ENCODE measurements at places on chromosomes 2 and 18. TPM values are rescaled to one million over a fixed set of nuclear protein-coding genes. Genes with fewer than 3 reads are reported as not detected.

The HSPD1 gene
- 144 TPM for total RNA-seq

The SCYGR4 gene
- not detected for total RNA-seq

- no peak for DNase-seq
Measured at GRCh38 chr18:58455314-58456188, 173.3 kb downstream of the ALPK2 start.

DNA sequence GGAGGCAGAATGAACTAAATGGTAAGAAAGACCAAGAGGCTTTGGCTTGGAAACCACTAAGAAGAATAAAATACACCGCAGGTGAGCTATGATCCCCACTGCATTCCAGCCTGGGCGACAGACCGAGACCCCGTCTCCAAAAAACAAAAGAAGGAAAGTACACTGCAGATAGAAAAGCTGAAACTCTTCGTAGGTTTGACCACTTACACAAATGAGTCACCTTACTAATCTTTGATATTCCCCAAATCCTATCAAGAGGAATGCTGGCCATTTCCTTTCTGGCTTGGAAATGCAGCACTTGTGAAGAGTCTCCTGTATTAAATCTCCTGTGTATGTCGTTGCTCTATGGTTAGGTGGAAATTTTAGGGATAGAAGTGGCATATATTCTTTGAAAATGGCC, 108.8 kb downstream of the MTCL1 start:
- peak; percentile 22 for DNase-seq

The RHBDD1 gene
- total RNA-seq, result 40.6 TPM

The CD8B2 gene
- total RNA-seq, result not detected

- DNase-seq, result no peak
Measured at GRCh38 chr2:29855924-29856639, 65.3 kb downstream of the ALK start.

DNA sequence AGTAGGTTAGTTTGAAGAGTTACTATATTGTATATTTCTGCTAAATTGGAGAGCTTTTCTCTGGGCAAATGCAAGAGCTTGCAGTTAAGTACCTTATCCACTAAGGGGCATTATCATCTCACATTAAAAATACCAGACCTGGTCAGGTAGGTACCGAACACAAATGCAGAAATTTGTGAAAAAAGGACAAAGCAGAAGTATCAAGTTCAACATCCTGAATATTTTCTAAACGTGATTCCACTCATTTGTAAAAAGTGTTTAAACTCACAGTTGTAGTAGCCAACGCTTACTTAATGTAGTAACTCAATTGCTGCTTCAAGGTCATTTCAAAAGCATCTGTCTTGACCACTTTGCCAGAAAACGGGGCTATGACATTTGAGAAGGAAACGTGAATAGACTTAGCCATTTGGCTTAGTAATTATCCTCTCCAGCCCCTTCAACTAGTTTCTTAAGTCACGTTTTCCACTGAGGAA, 52.1 kb downstream of the CYRIA start:
- no peak for DNase-seq

- no peak for DNase-seq
Measured at GRCh38 chr2:218849721-218850120, 9.9 kb upstream of the WNT6 start.

GRCh38 chr2:117940436-117940835, 73.4 kb downstream of the CCDC93 start:
- no peak for DNase-seq

- no peak for DNase-seq
Measured at GRCh38 chr2:64391424-64391823, 62.5 kb upstream of the LGALSL start.

DNA sequence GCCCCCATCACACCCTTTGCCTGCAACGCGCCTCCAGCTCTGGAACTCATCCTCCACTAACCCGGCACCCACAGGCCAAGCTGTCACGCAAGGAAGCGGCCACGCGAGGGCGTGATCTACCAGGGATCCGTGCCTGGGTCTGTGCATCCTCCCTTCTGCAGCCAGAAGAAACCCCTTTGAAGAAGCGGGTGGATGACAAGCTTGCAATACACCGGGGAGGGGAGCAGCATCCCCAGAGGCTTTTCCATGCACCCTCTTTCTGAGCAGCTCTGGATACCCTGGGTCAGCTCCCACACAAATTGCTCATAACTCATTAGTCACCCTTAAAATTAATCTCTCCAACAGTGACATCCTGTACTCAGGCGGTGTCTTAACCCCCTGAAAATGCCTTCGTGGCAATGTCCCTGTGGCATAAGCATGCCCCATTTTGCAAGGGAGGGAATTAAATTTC, 47.6 kb downstream of the PDCL3 start:
- DNase-seq, result no peak

The ID2 gene
- 35.1 TPM for total RNA-seq

The ADAM23 gene
- total RNA-seq, result 78.7 TPM

The SMPD4 gene
- total RNA-seq, result 22.5 TPM

- no peak for DNase-seq
Measured at GRCh38 chr2:150417278-150417677, 70.2 kb downstream of the RND3 start.

- no peak for DNase-seq
Measured at GRCh38 chr2:60472041-60472440, 81.4 kb downstream of the BCL11A start.

The AQP4 gene
- 0.75 TPM for total RNA-seq

DNA sequence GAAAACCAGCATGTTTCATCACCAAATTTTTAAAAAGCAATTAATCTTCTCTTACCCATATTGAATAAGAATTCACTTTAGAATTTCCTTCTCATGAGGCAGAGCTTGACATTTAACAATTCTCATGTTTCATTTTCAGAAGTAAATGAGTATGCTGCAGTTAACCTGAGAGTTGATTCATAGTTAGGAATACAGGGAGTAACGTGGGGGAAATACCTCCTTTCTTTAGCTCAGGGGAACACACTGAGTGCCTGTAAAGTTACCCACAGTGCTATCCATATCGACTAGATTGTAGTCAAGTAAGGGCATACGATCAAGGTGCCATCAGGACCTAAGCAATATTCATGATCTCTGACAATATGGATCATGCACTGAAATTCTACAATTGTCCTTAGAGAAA, 38.9 kb upstream of the ATIC start:
- DNase-seq, result no peak

- no peak for DNase-seq
Measured at GRCh38 chr18:67932271-67932670, 415.8 kb upstream of the DSEL start.

The ASB1 gene
- total RNA-seq, result 54.8 TPM
